GM23338 (cell line): ENCODE measurements at places on chromosomes 12 and 14.
A peak's percentile ranks its signal among the peaks of the same experiment; 100 is the strongest.

- H3K27ac ChIP-seq: no peak overlapping the region
- no peaks in the 10 kb centered on the region for H3K36me3 ChIP-seq
- no peak overlapping the region for H3K4me3 ChIP-seq
- no peak for DNase-seq
- no peaks in the 10 kb centered on the region for H3K4me1 ChIP-seq
These were observed 4.1 kb upstream of the MIA2 start for GRCh38 chr14:39229601-39230110.

DNA sequence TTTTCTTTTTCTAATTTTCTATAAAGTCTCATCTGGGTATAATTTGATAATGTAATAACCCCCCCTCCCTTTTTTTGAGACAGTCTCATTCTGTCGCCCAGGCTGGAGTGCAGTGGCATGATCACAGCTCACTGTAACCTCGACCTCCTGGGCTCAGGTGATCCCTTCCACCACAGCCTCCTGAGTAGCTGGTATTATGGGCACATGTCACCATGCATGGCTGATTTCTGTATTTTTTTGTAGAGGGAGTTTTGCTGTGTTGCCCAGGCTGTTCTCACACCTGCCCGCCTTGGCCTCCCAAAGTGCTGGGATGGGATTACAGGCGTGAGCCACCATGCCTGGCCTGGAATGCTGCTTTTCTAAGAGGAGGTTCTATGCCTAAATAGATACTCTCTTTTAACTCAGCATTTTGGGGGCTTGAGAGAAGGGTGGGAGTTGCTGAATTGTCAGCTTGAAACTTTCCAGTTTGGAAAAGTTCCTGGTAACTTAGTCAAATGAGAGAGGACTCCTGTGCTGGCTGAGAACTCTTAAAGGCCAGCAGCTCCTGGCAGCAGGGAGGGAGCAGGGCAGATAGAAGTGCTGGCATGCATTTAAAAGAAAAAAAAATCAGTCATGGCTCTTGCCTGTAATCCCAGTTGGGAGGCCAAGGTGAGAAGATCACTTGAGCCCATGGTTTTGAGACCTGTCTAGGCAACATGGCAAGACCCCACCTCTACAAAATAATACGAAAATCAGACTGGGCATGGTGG lies 13.0 kb downstream of the NUDT4 start:
- no peaks in the 10 kb centered on the region for H3K27me3 ChIP-seq
- H3K36me3 ChIP-seq: peaks cover 9% of the 10 kb centered on the region; the same call in 1 of the 2 replicates
- H3K27ac ChIP-seq: 0 out of 2 replicates have a peak overlapping the region, but pooled peaks have one; percentile 59
- no peak overlapping the region for H3K4me3 ChIP-seq
- H3K4me1 ChIP-seq: peaks cover 8% of the 10 kb centered on the region; the same call in 1 of the 2 replicates

DNA sequence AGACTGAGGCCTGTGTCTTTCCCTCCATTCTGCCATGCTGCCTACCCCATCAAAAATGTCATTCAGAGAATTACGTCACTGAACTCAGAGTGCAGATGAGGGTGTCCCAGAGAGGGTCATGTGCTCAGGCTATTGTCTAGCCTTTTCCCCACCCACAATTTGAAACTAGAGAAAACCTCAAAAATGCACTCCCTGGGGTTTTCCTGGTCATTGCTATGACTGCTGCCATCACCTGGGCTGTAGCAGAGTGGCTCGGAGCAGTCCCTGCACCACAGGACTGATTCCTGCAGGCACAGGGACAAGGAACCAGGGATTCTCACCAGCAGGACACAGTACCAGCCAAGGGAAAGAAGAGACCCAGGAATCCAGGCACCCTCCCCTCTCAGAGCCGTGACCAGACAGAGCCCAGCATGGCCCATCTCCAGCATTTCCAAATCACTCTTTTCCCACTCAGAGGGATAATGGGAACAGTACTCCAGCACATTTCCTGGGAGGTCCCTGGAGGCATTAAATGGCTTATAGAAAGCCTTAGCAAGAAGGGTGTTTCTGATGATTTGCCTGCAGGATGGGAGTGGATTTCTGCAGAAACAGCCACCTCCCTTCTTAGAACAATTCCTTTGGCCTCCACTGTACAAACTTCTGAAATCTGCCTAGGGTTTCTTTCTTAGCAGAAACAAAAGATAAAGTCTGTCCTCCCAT lies 45.9 kb downstream of the VWF start:
- H3K36me3 ChIP-seq: no peaks in the 10 kb centered on the region
- H3K27me3 ChIP-seq: no peaks in the 10 kb centered on the region
- H3K4me3 ChIP-seq: no peak overlapping the region

DNA sequence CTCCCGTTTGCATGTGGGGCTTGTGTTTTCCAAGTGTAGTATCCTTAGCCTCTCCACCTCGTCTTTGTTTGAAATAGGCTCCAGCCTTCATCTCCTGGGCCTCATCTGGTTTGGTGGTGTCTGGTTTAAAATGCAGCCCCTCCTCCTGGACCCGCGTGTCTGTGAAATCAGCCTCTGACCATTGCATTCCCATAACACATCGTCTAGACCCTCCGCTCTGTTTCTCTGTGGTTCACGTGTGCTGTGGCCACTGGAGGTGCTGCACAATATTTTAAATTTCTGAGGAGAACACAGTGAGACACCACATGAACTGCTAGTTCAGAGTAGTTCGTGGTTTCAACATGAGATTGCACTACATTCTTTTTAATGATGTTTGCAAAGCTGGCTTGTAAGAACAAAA lies 35.6 kb downstream of the UBE3B start:
- no peaks in the 10 kb centered on the region for H3K4me1 ChIP-seq
- H3K4me3 ChIP-seq: no peak overlapping the region
- DNase-seq: no peak
- H3K36me3 ChIP-seq: no peaks in the 10 kb centered on the region
- no peak overlapping the region for H3K27ac ChIP-seq
- H3K27me3 ChIP-seq: no peaks in the 10 kb centered on the region

GRCh38 chr14:75132382-75133086 lies 5.7 kb upstream of the NEK9 start:
- no peak overlapping the region for H3K27ac ChIP-seq
- H3K27me3 ChIP-seq: no peaks in the 10 kb centered on the region
- no peak overlapping the region for H3K4me3 ChIP-seq
- H3K36me3 ChIP-seq: peaks cover 14% of the 10 kb centered on the region
- H3K4me1 ChIP-seq: peaks cover 4% of the 10 kb centered on the region; the same call in 1 of the 2 replicates

DNA sequence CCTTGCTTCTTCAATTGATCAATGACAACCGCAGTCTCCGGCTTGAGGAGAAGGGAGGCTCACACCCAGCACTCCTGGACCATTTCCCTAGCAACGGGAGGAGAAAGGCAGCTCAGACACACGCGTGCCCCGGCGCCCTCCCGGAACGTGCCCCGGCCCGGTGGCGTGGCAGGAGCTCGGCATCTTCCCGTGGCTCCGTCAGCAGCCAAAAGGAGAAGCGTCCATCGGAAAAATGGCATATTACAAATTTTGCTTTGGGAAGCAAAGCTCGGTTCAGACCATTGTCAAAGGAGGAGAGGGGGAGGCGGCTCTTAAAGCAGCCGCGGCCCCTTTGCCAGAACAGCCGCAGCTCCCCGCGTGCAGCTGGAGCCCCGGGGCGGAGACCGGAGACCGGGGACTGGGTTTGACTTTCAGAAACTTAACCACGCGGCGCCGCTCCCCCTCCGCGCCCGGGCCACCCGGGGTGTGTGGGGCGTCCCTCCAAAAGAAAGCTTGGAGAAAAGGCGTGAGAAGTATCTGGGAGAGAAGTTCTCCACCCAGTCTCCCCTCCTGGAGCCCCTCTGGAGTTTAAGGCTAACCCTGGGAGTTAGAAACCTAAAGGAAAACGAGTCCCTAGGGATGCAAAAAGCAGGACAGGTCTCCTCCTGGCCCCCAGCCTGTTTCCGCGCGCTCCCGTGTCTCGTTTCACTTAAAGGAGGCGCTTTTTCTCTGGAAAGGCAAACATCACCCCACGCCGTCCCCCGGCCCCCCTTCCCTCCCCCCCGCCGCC lies 545 bp downstream of the PPFIA2 start:
- peaks cover 4% of the 10 kb centered on the region; the same call in 1 of the 2 replicates for H3K4me1 ChIP-seq
- H3K27ac ChIP-seq: no peak overlapping the region
- peak; percentile 77 for DNase-seq
- peaks cover 41% of the 10 kb centered on the region for H3K27me3 ChIP-seq
- no peaks in the 10 kb centered on the region for H3K36me3 ChIP-seq

GRCh38 chr14:99554757-99555531 lies 49.1 kb downstream of the CCDC85C start:
- peaks cover 3% of the 10 kb centered on the region for H3K4me1 ChIP-seq
- DNase-seq: no peak
- H3K36me3 ChIP-seq: no peaks in the 10 kb centered on the region
- H3K27ac ChIP-seq: no peak overlapping the region
- no peak overlapping the region for H3K4me3 ChIP-seq

- no peak overlapping the region for H3K27ac ChIP-seq
- H3K4me3 ChIP-seq: no peak overlapping the region
- no peaks in the 10 kb centered on the region for H3K4me1 ChIP-seq
- no peak for DNase-seq
These were observed 222.1 kb downstream of the RPS29 start for GRCh38 chr14:49363821-49364751.

DNA sequence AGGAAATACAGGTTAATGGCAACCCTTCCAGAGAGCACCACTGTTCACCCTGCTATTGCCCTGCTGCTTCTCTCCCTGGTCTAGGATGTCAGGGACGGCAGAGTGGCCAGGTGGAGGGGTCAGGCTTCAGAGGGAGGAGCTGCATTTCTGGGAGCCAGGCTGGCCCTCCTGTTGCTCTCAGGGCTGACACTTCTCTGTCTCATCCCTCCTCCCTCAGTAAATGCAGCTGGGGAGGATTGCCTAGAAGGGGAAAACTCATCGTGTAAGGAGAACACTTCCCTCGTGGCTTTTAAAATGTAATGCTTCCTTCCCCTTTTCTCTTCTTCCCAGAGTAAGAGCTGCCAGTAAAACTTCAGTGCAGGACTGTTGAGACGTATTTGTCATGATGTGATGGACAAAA lies 20.8 kb downstream of the SUSD6 start:
- H3K27ac ChIP-seq: no peak overlapping the region
- no peak for DNase-seq
- no peaks in the 10 kb centered on the region for H3K36me3 ChIP-seq
- peaks cover 41% of the 10 kb centered on the region for H3K4me1 ChIP-seq
- H3K27me3 ChIP-seq: no peaks in the 10 kb centered on the region
- no peak overlapping the region for H3K4me3 ChIP-seq

DNA sequence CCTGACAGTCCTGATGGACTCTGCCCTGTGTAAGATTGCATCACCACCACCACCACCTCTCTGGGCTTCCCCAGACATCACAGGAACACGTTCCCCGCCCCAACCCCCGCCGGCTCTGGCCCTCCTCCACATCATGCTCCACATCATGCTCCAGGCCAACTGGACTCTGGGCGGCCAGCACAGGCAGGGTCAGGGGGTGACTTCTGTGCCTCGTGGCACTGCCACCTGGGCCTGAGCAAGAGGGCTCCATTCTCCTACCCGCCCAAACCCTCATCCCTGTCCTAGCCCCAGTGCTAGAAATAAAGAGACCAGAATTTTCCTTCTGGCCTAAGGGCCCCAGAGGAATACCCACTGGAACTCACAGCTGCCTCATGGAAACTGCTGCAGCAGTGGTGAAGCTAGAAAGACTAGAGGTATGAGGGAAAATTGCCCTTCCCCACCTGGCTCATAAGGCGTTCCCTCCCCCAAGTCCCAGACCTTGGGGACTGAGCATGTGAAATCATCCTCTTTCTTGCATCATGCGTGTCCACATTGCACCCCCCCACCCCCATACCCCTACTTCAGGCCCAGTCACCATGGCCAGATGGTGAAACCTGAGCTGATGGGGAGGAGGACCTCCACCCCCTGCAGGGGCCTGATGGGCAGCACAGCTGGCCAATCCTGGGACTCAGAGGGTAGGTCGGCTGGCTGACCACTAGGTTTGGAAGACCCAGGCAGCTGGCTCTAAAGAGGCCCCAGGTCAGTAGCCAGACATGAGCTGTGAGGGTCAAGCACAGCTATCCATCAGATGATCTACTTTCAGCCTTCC lies at the start of gene INHBE:
Gene INHBE, plus strand, starts transcription at position 742 of the 808 bp plus-strand sequence. CDS start 230 bp downstream, outside the sequence.
- peak within 1 kb of the TSS; percentile 99 for H3K27ac ChIP-seq
- DNase-seq: peak; percentile 97
- H3K36me3 ChIP-seq: no peaks in the 10 kb centered on the region
- peaks cover 60% of the 10 kb centered on the region for H3K4me1 ChIP-seq
- peak within 1 kb of the TSS; percentile 86 for H3K4me3 ChIP-seq

DNA sequence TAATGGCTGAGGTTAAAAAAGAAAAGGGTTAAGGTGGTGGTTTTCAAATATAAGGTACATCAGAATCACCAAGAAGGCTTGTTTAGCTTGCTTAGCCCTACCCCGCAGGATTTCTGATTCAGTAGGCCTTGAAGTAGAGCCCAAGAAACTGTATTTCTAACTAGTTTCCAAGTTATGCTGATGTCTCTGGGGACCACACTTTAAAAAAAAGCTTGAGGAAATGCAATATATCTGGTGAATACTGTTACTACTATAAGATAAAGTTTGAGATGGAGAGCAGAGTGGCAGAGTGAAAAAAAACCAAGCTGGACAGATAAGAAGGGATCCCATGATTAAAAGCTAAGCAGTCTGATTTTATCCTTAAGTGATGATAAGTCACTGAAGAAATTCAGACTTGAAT lies 18.3 kb upstream of the GXYLT1 start:
- DNase-seq: no peak
- no peak overlapping the region for H3K27ac ChIP-seq
- no peak overlapping the region for H3K4me3 ChIP-seq
- H3K36me3 ChIP-seq: no peaks in the 10 kb centered on the region
- no peaks in the 10 kb centered on the region for H3K4me1 ChIP-seq

GRCh38 chr12:123591702-123592481 lies 7.5 kb downstream of the TMED2 start:
- H3K4me1 ChIP-seq: no peaks in the 10 kb centered on the region
- DNase-seq: no peak
- no peak overlapping the region for H3K27ac ChIP-seq
- H3K27me3 ChIP-seq: no peaks in the 10 kb centered on the region

- H3K4me1 ChIP-seq: peaks cover 23% of the 10 kb centered on the region
- H3K4me3 ChIP-seq: peak overlapping the region; percentile 15; the same call in 1 of the 2 replicates
- DNase-seq: peak; percentile 10
- peak overlapping the region; percentile 47; the same call in 1 of the 2 replicates for H3K27ac ChIP-seq
These were observed 54.3 kb downstream of the PEBP1 start for GRCh38 chr12:118190266-118190665.

DNA sequence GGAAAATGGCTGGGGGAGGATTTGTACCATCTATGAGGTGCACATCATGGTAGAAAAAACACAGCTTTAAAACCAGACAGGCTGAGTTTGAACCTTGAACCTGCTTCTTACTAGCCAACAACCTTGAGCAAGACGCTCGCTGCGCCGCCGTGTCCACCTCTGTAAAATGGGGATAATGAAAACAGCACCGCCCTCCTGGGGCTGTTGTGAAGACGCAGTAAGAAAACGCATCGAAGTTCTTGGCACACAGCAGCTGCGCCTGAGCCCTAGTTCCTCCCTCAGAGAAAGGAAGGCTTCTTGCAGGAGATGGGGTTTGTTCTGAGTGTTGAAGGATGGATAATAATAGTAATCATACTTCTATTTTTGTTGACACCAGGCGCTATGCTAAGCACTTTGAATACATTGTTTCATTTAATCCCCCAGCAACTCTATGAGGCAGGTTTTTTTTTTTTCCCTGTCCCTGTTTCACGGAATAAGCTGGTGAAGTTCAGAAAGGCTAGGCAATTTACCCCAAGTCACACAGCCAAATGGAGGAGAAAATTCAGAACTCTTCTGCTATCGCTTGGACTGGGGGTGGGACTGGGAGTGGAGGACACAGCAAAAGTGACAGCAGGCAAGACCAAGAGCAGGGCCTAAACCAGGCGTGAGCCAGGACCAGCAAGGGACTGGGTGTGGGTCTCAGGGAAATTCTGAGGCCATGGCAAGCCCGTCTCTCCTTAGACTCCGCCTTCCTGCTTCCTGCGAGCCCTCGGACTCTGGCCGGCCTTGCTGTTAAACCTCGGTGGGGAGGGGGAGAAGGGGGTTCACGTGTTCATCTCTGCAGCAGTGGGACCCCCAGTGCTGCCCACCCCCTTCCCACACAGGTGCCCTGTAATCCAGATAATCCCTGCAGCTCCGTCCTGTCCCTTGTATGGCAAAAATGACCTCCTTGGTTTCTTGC lies 97.5 kb downstream of the LRRC74A start:
- peak overlapping the region; percentile 48 for H3K4me3 ChIP-seq
- DNase-seq: peak; percentile 71
- no peaks in the 10 kb centered on the region for H3K27me3 ChIP-seq
- peak overlapping the region; percentile 96 for H3K27ac ChIP-seq
